T-helper 9 cell (primary cell): ENCODE measurements at places on chromosomes 2 and 18.

GRCh38 chr2:102386867-102387541 is 31.4 kb downstream of the IL18R1 start:
- no peak for DNase-seq

DNA sequence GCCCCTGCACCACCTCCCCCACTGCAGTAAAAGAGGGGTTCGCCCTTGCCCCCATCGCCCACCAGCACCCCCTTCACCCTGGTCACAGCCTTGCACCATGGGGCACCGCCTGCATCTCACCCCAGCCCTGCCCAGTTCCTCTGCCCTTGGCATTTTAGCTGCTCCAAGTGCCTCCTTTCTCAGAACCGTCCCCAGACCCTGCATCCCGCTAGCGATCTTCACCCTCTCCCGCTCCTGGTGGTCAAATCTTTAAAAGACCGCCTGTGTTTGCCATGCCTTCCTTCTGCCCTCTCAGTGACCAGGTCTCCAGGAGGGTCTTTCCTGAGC is 114.7 kb upstream of the OTOS start:
- no peak for DNase-seq

DNA sequence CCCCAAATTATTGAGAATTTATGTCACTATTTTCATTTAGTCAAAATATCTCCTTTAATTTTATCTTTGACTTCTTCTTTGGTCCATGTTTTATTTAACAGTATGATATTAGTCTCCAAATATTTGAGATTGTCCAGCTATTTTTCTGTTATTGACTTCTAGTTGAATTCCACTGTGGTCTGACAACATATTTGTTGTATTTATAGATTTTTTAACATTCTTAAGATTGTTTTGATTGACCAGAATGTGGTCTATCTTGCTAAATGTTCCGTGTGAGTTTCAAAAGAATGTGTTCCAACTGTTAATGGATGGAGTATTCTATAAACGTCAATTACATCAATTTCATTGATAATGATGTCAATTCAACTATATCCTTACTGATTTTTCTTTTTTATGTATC is 1452.1 kb downstream of the SUCLG1 start:
- DNase-seq: no peak

GRCh38 chr2:109686921-109687320 is 72.8 kb downstream of the SOWAHC start:
- DNase-seq: no peak

DNA sequence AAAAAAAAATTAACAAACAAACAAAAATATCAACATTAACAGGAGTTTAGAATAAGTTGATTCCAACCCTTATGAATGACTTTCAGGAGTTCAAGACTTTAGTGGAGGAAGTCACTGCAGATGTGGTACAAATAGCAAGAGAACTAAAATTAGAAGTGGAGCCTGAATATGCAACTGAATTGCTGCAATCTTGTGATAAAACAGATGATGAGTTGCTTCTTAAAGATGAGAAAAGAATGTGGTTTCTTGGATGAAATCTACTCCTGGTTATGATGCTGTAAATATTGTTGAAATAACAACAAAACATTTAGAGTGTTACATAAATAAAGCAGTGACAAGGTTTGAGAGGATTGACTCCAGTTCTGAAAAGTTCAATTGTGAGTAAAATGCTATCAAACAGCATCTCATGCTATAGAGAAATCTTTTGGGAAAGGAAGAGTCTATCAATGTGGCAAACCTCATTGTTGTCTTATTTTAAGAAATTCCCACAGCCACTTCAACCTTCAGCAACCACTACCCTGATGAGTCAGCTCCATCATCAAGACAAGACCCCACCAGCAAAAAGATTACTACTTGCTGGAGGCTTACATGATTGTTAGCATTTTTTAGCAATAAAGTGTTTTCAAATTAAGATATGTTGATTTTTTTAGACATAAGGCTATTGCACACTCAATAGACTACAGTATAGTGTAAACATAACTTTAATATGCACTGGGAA is 42.7 kb upstream of the TAF4B start:
- no peak for DNase-seq
